ENCODE measurements at places on chromosomes 12 and 14.

- no peak for DNase-seq
Observed at GRCh38 chr12:130462558-130463274, 125.0 kb downstream of the PIWIL1 start.

- no peak for DNase-seq
Observed at GRCh38 chr12:132583411-132583710, 27.0 kb downstream of the LRCOL1 start.

GRCh38 chr14:24411443-24412389 is 12.9 kb downstream of the NYNRIN start:
- peak; percentile 9 for DNase-seq

- no peak for DNase-seq
Observed at GRCh38 chr12:80100591-80100990, 1.3 kb downstream of the OTOGL start.

DNA sequence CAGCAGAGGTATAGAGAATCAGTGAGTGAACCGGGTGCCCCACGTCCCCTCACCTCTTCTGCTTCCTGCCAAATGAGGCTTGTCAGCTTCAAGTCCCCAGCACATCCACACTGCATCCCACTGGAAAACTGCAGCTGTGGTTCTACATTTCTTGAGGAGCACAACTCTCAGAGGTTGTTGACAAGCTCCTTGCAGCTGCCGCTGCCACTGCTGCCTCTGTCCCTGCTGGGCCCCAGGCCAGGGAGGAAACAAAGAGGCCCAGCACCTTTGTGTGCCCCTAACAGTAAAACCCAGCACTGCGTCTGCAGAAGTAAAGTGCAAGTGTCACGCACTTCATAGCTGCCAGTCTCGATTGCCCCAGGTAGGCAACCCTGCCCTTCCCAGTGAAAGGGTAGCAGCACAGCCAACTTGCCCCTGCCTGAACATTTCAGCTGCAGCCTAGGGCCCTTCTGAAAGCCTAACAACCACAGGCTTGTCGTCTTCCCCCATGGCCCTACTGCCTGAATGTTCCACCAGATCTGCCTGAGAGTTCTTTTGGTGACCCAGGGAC is 1162.1 kb upstream of the USP15 start:
- no peak for DNase-seq

DNA sequence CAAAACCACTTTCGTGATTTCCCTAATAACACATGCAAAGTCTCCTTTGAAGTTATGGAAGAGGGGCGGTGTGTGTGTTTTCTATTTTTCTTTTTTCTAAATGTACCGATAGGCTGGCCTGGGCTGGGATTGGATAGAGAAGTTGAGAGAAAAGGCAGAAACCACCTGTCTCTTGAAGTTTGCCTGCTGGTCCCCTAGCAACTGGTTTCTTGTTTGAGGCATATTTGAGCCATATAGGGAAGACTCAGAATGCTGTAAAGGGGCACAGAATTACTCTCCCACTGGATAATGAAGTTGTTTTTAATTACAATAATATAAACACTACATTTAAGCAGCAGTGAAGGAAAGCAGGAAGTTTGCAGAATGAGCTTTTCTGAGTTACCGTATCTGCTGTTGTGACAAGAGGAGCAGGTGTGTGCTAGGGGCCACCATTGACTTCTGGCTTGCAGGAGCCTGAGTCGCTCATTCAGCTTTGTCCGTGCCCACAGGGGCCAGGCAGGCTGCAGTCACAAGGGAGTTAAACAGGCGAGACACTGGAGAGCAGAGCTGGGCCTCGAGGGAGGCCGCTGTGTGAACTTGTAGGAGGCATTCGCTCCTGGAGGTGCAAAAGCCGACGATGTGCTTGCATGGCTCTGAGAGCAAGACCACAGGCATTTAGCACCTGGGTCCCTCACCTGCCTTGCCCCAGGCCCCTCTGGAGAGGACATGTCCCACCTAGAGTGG is 173.8 kb upstream of the RGS6 start:
- DNase-seq: no peak

- DNase-seq: no peak
Observed at GRCh38 chr12:21330682-21331253, 3.9 kb downstream of the SLCO1A2 start.

- DNase-seq: no peak
Observed at GRCh38 chr12:116188581-116188980, 88.9 kb downstream of the MED13L start.

- no peak for DNase-seq
Observed at GRCh38 chr14:90999299-90999698, 61.1 kb downstream of the RPS6KA5 start.

DNA sequence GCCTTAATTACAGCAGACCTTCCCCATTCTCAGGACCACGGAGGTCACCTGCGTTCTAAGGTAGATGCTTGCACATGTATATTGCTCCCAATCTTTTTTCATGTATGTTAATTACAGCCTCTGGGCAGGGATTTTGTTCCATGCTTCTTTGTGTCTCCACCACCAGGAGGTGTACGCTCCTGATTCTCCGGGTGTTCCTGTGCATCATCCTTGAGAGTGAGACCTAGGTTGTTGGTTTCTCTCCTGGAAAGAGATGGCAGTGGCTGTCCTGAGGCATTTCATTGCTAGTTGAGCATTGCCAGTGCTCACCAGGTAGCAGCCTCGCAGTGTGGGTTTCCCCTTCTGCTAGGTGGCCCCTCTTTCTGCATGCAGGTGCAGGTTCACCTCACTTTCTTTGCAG is 52.8 kb downstream of the KCNK13 start:
- no peak for DNase-seq

GRCh38 chr12:114400925-114401324 is 5.0 kb downstream of the TBX5 start:
- DNase-seq: no peak

GRCh38 chr12:104741077-104741476 is 217.0 kb downstream of the SLC41A2 start:
- DNase-seq: no peak

- DNase-seq: no peak
Observed at GRCh38 chr12:80939231-80939950, 1.7 kb upstream of the LIN7A start.

GRCh38 chr12:48092611-48093010 is 13.3 kb downstream of the SENP1 start:
- no peak for DNase-seq

DNA sequence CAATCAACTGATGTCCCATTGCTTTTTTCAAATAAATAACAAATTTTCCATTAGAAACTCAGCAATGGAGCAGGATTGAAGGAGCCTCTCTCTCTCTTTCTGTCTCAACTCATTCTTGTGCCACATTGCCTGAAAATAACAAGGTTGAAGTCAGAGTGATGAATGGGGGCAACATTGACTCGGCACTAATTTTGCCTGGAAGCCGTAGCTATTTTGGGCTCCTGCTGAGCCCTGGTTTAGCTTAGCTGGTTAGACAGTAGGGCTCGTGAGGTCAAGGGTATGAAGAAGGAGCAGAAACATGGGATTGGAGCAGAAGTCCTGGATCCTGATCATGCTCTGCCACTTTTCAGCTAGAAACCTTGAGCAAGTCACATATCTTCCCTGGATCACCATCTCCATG is 38.9 kb downstream of the WSCD2 start:
- DNase-seq: no peak

DNA sequence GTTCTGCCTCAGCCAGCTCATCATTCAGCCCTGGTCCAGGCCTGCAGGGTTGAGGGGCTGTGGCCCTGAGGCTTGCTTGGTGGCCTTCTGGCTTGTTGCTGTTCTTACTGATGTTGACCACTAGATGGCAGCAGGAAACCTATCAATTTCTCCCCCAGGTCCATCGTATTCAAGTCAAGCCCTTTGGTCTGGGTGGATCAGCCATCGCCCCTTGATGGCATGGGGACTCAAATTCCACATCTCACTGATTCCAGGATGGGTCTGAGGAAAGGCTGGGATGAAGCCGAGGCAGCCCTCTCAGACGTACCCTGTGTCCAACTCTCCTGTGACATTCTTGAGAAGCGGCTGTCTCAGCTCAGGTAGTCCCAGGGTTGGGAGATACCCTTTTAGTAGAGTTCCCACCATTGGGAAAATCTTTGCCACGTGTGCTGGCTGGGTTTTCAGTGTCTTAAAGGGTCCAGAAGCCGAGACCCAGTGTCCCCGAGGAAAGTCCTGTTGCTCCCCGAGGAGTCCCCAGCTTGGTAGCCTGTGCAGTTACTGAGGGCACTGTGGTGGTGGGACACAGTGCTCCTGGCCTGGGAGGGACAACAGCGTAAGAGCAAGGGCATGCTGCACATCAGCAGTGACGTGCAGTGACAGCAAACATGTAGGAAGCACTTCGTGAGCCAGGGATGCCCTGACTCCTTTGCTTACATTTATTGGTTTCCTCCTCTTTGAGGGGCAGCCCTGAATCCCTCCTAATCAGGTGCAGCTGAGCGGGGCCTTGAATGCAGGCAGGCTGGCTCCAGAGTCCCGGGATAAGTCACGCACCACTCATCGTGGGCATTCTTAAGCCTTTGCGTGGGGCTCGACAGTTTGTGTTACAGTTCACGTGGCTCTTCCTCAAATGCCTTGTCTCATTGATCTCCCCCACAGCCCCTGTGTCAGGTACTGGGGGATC is 58.6 kb downstream of the TSPAN9 start:
- DNase-seq: peak; percentile 58

DNA sequence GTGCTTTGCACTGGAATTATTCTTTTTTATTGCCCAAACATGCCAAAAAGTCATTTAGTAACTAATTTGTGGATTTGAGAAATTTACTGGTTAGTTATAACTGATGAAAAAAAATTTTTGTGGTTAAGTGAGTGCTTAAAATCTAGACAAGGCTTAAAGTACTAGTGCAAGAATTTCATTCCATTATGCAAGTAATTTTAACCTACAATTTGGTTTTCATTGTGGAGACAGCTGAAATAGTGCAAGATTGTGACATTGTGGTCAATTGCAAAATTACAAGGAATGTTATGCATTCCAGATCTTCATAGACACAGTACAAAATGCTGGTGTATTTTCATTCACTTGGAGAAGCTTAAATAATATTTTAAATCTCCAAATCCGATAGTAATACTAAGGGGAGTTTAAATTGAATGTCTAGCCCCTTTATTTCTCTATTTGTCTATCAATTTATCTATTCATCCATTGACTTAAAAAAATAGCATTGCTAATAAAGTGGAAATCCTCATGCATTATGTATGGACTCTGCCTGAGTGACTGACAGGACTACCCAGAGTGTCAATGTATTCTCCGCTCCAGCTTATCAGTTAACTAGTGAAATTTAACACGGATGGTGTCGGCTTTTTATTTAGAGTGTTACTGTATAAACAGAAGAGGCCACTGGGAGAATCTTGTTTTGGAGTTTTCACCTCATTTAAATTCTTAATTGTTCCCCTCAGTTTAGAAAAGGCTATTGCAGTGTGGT is 125.9 kb downstream of the ALX1 start:
- no peak for DNase-seq

- DNase-seq: no peak
Observed at GRCh38 chr14:86858591-86858990, 1134.4 kb downstream of the GALC start.

GRCh38 chr14:105196265-105196960 is 15.3 kb upstream of the NUDT14 start:
- no peak for DNase-seq

GRCh38 chr12:117105902-117106301 is 6.7 kb upstream of the TESC start:
- DNase-seq: no peak

DNA sequence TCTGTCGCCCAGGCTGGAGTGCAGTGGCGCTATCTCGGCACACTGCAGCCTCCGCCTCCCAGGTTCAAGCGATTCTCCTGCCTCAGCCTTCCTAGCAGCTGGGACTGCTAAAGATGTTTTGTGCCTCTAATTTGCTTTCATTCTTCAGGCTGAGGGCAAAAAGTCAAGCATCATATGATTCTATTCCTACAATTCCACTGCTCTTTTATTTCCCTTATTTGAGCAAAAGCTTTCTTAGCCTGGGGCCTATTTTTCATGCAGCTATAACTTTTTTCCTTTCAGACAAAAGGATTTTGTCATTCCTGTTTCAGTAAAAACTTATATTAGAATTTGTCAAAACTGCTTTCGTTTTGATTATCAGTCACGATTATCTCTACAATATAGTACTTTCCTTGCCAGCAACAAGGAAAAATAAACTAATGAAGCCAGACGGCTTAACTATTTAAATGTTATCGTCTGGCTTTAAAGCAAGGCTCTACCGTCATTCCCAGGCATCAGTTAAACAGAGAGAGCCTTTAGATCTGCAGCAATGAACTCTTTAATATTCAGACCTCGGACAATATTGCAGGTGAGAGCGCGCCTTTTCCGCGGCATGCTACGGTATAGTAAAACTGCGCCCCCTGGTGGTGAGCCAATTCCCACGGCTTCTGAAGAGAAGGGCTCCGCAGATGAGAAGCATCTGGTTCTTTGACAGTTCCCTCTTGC is 1.4 kb upstream of the SLC2A13 start:
- DNase-seq: peak; percentile 92

DNA sequence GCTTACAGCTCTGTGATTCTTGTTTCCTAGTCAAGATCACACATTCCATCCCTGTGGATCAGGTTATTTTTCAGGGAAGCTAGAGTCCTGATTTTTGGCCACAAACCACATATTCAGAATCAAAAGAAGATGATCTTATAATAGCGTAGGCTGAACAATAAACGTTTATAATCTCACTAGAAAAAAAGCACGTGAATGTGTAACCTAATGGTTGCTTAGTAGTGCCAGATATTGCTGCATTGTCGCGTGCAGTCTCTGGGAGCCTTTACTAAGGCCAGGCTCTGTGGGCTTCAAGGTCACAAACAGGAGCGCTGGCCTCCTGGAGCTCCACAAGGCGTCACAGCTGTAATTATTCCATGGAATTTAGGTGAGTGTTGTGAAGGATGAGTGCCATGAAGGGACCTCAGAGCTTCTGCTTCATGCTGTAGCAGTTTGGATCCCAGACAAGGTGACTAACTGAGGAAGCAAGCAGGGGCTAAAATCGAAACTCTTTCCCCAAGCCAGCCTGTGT is 17.4 kb downstream of the CDKN1B start:
- DNase-seq: no peak

DNA sequence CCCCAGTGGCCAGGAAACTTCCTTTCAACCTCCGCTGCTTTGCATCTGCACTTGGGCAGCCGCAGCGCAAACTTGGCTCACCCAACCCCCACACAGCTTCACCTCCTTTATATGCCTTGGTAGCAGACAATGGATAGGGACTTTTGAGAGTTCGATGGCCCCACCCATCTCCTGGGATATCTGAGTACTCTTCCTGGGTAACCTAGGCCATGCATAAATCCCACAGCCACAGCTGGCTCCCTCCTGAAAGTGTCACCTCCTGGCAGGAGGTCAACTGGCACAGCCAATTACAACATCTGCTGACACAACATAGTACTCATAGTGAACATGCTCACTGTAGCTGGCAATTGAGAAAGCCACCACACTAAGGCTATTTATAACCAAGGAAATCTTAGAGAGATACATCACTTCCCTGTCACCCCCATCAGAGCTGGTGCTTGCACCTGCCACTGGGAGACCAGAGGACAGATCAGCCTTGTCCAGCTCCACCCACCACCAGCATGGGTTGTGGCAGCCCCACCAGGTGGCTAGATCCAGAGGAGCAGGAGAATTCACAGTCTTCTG is 410.0 kb downstream of the SYT1 start:
- no peak for DNase-seq

GRCh38 chr12:8127138-8127537 is 3.7 kb downstream of the CLEC4A start:
- DNase-seq: no peak

GRCh38 chr14:100345711-100346110 is 22.6 kb downstream of the SLC25A47 start:
- no peak for DNase-seq

- no peak for DNase-seq
Observed at GRCh38 chr14:65574611-65575010, 162.1 kb downstream of the FUT8 start.

- DNase-seq: no peak
Observed at GRCh38 chr12:64603183-64603841, 7.0 kb upstream of the RASSF3 start.

GRCh38 chr12:102043928-102044327 is 17.9 kb downstream of the WASHC3 start:
- no peak for DNase-seq
